Kidney (tissue), 22 donors: ENCODE measurements at places on chromosomes 7 and 10. TPM values are rescaled to one million over a fixed set of nuclear protein-coding genes. Genes with fewer than 3 reads are reported as not detected.
A peak's percentile ranks its signal among the peaks of the same experiment; 100 is the strongest.

- no peak for DNase-seq
- H3K36me3 ChIP-seq = no peaks in the 10 kb centered on the region
- no peaks in the 10 kb centered on the region for H3K27me3 ChIP-seq
- no peak overlapping the region for H3K27ac ChIP-seq
- no peak overlapping the region for H3K4me3 ChIP-seq
These were observed 42.2 kb downstream of the ZWINT start for GRCh38 chr10:56318816-56319215.

DNA sequence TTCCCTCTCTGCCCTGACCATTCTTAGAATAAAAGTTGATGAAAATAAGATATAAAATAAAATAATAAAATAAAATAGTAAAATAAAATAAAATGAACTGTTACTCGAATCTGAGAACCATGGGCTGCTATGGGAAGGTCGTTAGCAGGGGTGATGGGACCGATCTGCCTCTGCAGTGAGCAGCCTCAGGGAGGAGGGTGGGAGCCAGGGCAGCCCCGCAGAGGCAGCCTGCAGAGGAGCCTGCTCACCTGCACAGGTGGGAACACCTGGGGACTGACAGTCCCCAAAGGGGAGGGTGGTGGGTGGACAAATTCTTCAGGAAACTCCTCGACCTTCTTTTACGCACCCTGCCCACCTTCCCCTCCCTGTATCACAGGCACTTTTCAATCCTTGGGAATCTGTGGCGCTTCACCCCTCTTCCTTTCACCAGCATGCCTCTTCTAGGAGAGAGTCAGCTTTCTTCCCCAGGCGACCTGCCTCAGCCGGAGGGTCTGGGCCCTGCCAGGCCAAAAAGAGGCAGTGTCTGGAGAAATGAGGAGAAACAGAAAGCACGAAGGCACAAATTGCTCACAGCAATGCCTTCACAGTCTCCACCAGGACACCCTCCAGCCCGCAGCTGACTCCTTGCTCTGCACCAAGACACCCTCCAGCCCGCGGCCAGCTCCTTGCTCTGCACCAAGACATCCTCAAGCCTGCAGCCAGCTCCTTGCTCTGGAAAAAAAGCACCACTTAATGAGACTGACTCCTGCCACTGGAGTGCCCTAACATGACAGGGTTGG, 368.4 kb upstream of the SHH start:
- H3K27ac ChIP-seq = no peak overlapping the region
- H3K36me3 ChIP-seq = no peaks in the 10 kb centered on the region
- H3K4me1 ChIP-seq = no peaks in the 10 kb centered on the region
- no peak for DNase-seq
- H3K4me3 ChIP-seq = no peak overlapping the region

Gene ZC3HAV1L
- total RNA-seq = 16.1 TPM

- H3K27ac ChIP-seq = no peak overlapping the region
- no peaks in the 10 kb centered on the region for H3K27me3 ChIP-seq
- no peak overlapping the region for H3K4me3 ChIP-seq
- DNase-seq = no peak
- no peaks in the 10 kb centered on the region for H3K36me3 ChIP-seq
- H3K4me1 ChIP-seq = peaks cover 6% of the 10 kb centered on the region
These were observed 81.4 kb downstream of the ZNF33B start for GRCh38 chr10:42556931-42557330.

Gene SHTN1
- total RNA-seq = 44.2 TPM

Gene ZNF679
- total RNA-seq = not detected

Gene PLAC9
- total RNA-seq = 31.4 TPM

GRCh38 chr10:119412244-119413092, 130.1 kb downstream of the RGS10 start:
- DNase-seq = peak; percentile 68
- peak overlapping the region; percentile 60 for H3K27ac ChIP-seq
- peaks cover 16% of the 10 kb centered on the region for H3K4me1 ChIP-seq
- H3K27me3 ChIP-seq = no peaks in the 10 kb centered on the region
- no peaks in the 10 kb centered on the region for H3K36me3 ChIP-seq

GRCh38 chr7:124428781-124429180, 336.8 kb downstream of the GPR37 start:
- no peaks in the 10 kb centered on the region for H3K27me3 ChIP-seq
- no peaks in the 10 kb centered on the region for H3K4me1 ChIP-seq
- H3K4me3 ChIP-seq = no peak overlapping the region

DNA sequence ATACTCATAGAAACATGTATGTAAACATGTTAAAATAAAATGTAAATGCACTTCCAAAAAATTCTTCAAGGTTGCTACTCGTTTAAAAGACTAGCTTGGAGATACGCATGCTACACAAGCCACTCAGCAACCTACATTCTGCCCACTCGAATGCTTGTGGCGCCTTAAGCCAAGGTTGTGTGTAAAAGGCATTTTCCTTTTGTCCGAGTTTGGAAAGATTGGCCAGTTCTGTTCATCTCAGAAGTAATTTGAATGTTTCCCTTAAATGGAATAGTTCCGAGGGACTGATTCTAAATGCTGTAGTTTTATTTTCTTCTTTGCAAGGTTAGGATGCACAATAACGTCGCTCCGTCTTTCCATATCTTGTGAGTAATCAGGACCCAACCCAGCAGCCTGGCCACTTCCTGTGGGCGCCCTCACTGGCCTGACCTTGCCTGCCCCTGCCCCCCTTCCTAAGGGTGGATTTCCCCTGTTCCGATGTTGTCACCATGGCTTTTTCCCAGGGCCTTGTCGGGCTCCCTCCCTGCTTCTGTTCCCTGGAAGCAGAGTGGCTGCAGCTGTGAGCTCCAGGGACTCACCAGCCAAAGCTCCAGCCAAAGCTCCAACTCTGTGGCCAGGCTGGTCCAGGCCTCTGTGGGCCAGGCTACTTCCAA, 70.6 kb downstream of the PTPRE start:
- no peaks in the 10 kb centered on the region for H3K27me3 ChIP-seq
- peak; percentile 94 for DNase-seq
- no peak overlapping the region for H3K4me3 ChIP-seq
- no peaks in the 10 kb centered on the region for H3K36me3 ChIP-seq

Gene EBLN1
- not detected for total RNA-seq

Gene DNAAF5
- total RNA-seq = 29.7 TPM

Gene FEZF1
- total RNA-seq = not detected

Gene BLNK
- total RNA-seq = 38.8 TPM

Gene MMP21
- 0.13 TPM for total RNA-seq

- H3K4me1 ChIP-seq = no peaks in the 10 kb centered on the region
- H3K27ac ChIP-seq = no peak overlapping the region
- no peak overlapping the region for H3K4me3 ChIP-seq
- no peak for DNase-seq
- H3K36me3 ChIP-seq = no peaks in the 10 kb centered on the region
- no peaks in the 10 kb centered on the region for H3K27me3 ChIP-seq
These were observed 94.1 kb downstream of the ALOX5 start for GRCh38 chr10:45468079-45468478.

- H3K27ac ChIP-seq = no peak overlapping the region
- no peaks in the 10 kb centered on the region for H3K4me1 ChIP-seq
- H3K27me3 ChIP-seq = no peaks in the 10 kb centered on the region
These were observed 16.0 kb downstream of the GRIFIN start for GRCh38 chr7:2460188-2460587.

DNA sequence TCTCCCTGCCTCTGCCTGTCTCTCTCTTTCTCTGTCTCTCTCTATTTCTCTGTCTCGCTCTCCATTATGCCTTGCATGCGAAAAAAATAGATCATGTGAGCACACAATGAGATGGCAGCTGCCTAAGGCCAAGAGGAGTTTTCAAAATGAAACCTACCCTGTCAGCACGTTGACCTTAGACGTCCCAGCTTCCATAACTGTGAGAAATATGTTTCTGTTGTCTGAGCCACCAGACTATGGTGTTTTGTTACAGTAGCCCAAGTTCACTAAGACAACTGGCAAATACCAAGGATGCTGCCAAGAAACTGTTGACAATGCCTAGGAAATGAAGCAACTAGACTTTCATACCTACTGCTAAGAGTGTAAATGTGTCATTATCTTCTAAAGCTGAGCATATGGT, 70.6 kb upstream of the PLXDC2 start:
- H3K4me3 ChIP-seq = no peak overlapping the region
- no peak overlapping the region for H3K27ac ChIP-seq
- no peaks in the 10 kb centered on the region for H3K36me3 ChIP-seq
- no peak for DNase-seq
- no peaks in the 10 kb centered on the region for H3K27me3 ChIP-seq
- no peaks in the 10 kb centered on the region for H3K4me1 ChIP-seq

DNA sequence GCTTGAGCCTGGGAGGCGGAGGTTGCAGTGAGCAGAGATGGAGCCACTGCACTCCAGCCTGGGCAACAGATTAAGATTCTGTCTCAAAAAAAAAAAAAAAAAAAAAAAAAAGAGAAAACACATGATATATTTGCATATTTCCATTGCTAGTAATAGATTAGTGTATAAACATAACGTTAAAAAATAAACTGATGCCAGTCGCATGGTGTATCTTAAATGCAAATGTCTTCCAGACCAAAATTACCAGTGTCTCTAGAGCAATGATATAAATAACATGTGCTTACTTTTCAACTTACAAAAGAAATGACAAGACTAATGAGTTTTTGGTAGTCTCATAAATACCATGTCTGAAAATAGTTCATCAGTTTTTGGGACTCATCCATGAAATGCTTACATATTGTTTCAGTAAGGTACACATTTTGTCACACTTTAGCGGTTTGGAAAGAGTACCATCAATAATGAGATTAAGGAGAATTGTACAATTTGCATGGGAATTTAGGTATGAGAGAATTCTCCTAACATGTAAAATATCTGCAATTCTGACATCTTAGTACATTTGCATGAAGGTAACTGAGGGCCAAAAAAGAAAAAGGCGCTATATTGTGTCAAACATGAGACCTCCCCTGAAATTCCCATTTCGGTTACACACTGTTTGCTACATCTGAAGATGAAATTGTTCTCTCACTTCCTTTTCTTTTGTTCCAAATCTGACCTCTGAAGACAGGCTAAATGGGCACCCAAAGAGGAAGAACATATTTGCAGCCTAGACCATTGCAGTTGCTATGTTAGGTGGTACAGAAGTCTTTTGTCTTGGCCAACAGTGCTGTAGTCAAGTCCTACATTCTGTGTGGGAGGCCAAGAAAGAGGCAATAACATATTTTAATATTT, 51.5 kb upstream of the PIP4K2A start:
- no peaks in the 10 kb centered on the region for H3K27me3 ChIP-seq
- no peak for DNase-seq
- no peak overlapping the region for H3K27ac ChIP-seq

Gene PHYH
- total RNA-seq = 45.8 TPM

DNA sequence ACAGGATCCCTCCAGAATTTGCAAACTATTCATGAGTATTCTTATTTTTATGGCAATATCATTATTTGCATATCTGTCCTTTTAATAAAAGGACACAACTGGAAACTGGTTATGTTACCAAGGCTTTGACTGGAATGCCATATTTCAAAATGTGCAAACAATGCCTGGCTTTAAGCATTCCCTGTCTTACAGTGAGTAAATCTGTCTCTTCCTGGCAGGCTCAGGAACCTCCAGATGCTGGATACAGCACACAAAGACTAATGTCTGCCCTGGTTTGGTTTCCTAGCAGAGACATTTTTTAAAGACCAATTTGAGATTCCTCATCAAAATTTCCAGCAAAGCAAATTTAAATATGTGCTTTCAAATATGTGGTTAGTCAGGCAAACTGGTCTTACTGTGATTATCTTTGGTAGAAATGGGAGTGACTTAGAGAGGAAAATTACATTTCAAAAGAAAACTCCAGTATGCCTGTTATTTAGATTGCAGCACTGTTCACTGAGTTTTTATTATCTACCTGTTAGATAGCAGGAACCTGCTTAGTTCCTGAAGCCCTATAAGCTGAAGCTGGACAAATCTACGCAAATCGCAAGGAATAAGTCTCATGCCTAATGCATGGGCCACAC, 31.3 kb downstream of the RNF216 start:
- H3K36me3 ChIP-seq = peaks cover 6% of the 10 kb centered on the region
- DNase-seq = no peak
- H3K27ac ChIP-seq = no peak overlapping the region
- no peak overlapping the region for H3K4me3 ChIP-seq

- DNase-seq = peak; percentile 81
- H3K4me1 ChIP-seq = no peaks in the 10 kb centered on the region
- H3K27ac ChIP-seq = no peak overlapping the region
- no peak overlapping the region for H3K4me3 ChIP-seq
- no peaks in the 10 kb centered on the region for H3K27me3 ChIP-seq
These were observed 64.6 kb downstream of the WDR37 start for GRCh38 chr10:1120801-1121211.

Gene SFRP5
- 0.31 TPM for total RNA-seq

DNA sequence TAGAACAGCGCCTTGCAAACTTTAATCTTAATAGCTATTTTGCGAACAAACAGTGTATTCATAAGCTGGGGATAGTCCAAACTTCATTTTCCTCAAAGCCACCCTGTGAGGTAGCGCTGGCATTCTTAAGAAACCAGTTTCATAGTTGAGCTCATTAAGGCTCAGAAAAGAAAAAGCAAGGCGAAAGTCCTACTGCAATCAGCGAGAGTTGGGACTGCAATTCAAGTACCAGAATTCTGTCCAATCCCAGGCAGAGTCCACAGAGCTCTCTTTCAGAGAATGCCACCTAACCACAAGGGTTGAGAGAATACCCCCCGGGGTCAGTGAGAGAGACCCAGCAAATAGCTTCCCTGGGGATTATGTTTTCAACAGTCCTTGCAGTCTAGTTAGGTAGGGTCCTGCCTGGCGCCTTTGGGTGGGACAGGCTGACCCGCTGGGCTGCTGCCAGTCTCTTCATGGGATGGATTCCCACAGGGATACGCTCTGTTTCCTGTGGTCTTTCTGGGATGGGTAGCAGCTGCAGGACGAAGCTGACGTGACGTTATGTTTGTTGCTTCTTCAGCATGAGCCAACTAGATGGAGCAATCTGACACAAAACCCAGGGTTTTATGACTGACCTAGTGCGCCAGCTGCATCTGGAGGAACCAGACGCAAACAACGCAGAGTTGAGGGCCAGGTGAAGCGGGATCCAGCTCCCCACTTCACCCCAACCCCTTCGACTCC, 16.0 kb downstream of the BMPER start:
- H3K27me3 ChIP-seq = no peaks in the 10 kb centered on the region
- no peaks in the 10 kb centered on the region for H3K4me1 ChIP-seq
- peak; percentile 27 for DNase-seq
- no peak overlapping the region for H3K4me3 ChIP-seq
- H3K27ac ChIP-seq = no peak overlapping the region

GRCh38 chr10:70782746-70783680, 2.2 kb downstream of the TBATA start:
- H3K27me3 ChIP-seq = no peaks in the 10 kb centered on the region
- H3K36me3 ChIP-seq = no peaks in the 10 kb centered on the region
- H3K27ac ChIP-seq = no peak overlapping the region
- H3K4me1 ChIP-seq = no peaks in the 10 kb centered on the region

DNA sequence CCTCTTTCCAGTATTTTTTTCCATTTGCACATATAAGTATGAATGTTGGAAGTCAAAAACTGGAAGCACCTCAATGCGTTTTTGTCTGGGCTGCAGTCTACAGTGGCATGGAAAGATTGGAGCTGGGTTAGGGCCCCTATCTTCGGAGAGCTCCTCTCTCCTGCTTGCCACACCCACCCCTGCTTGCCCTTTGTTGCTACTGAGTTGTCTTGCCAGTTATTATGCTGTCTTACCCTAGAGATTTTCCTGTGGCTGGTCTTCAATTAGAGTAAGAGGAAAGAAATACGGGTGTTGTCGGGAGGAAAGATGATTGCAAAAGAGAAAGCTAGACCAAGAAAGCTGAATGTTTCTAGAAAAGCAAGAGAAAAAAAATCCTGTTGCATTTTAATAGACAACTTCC, 228.9 kb upstream of the CELF2 start:
- no peak overlapping the region for H3K27ac ChIP-seq
- no peaks in the 10 kb centered on the region for H3K4me1 ChIP-seq
- H3K4me3 ChIP-seq = no peak overlapping the region
- no peaks in the 10 kb centered on the region for H3K36me3 ChIP-seq
- no peak for DNase-seq
- no peaks in the 10 kb centered on the region for H3K27me3 ChIP-seq
